NCI-H146 (cell line): ENCODE measurements at places on chromosomes 7 and 10.
A peak's percentile ranks its signal among the peaks of the same experiment; 100 is the strongest.

- no peak for DNase-seq
Measured at GRCh38 chr7:131919920-131920709, 363.7 kb upstream of the PODXL start.

DNA sequence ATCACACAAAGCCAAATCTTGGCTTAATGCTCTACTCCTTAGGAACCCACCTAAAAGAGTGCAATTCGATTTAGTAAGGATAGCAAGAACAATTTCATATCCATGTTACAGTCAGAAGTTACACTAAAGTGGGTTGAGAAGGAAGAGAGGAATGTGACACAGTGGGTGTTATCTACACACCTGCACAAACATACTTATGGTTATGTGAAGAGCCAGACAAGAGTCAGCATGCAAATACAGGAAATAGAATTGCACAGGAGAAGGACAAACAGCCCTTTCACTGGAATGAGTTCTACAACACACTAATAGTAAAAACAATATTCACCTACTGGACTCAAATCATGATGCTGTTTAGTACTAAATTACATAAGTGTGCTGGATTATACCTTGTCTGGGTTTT lies 262.8 kb downstream of the DGKB start:
- DNase-seq, result peak; percentile 75

GRCh38 chr7:121126801-121127534 lies 138.5 kb downstream of the CPED1 start:
- DNase-seq, result peak; percentile 24

DNA sequence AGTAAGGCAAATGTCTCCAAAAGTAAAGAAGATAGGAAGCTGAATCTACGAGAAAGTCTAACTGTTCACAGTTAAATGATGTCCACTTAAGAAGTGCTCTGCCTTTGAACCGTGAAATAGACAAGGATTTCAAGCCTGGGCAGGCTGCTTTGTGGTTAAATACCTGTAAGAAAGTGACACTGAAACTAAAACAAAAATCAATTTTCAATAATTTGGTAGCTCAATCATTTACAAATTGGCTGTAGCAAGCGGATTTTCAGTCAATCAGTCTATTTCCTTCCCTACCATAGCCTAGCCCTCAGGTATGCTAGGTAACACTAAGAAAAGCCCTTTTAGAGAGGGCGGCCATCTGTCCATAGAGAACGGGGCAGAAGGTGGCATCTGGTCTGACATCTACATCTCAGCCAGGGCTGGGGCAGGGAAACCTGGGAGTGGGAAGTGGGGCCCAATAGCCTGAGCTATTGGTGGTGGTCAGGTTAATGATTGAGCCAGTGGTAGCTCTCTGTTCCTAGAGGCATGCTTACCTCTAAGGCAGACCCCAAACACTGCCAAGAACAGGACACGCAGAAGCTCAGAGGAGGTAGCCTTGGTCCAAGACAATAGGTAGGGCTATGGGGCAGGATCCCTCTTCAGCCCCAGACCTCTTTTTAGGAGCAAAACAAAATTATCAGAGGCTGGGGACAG lies 223.2 kb downstream of the CCSER2 start:
- DNase-seq, result no peak

GRCh38 chr7:155341463-155341983 lies 43.8 kb downstream of the INSIG1 start:
- peak; percentile 39 for DNase-seq

DNA sequence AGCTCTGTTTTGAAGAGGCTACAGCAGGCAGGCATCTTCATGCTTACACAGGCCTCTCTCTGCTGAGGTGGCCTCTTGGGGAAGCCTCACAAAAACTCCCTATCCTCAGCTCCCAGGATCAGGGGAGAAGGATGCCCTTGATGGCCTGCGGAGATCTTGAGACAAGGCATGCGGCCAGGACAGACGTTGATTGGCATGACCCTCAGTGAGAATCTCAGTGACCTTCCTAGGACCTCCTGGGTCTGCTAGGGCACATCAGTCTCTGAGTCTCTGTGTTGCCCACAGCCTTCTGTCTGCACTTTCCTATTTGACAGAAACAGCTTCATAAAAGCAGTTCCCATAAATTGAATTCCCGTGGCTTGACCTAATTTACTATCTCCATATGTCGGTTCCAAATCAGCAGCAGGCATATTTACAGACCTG lies 1005.8 kb upstream of the C7orf33 start:
- DNase-seq, result no peak

DNA sequence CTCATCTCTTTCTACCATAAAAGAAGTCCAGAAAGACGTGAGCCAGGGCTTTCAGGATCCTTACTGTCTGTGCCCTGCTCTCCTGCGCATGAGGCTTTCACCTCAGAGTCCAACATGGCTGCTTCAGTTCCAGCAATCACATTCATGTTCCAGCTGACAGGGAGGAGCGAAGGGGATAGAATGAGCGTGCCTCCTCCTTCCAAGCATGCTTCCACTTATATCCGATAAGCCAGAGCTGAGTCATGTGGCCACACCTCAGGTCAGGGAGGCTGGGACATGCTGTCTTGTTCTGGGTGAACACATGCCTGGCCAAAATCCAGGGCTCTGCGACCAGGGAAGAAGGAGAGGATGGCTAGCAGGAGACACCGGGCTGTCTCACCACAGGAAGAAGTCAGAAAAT lies 248.2 kb downstream of the SKAP2 start:
- DNase-seq, result no peak
